Left renal pelvis (tissue), 4 donors: ENCODE measurements at places on chromosomes 6 and 20. TPM values are rescaled to one million over a fixed set of nuclear protein-coding genes. Genes with fewer than 3 reads are reported as not detected.
A peak's percentile ranks its signal among the peaks of the same experiment; 100 is the strongest.

Gene POU5F1
- polyA plus RNA-seq, result 11.7 TPM

Gene CSTF1
- polyA plus RNA-seq, result 41.2 TPM

DNA sequence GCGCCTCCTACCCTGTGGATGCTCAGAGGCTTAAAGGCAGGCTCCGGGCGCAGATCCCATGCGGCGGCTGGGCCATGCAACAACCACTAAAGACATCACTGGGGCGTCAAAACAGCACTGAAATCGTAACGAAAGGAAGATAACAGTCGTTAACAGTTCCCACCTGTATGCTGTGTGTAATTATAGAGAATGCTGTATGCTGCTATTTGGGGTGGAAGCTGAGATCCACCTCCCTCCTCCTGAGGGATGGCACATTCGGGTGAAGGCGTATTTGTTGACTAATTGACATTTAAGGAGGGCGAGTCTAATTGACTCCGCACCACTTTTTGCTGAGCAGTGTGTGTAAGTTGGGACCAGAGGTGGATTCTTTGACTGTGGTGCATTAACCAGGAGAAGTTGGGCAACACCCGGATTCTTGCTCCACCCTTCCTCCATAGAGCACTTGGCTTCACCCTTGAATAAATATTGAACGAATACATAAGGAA lies 687 bp downstream of the SLC35A1 start:
- DNase-seq, result no peak

Gene MACROD2
- 17.8 TPM for polyA plus RNA-seq

DNA sequence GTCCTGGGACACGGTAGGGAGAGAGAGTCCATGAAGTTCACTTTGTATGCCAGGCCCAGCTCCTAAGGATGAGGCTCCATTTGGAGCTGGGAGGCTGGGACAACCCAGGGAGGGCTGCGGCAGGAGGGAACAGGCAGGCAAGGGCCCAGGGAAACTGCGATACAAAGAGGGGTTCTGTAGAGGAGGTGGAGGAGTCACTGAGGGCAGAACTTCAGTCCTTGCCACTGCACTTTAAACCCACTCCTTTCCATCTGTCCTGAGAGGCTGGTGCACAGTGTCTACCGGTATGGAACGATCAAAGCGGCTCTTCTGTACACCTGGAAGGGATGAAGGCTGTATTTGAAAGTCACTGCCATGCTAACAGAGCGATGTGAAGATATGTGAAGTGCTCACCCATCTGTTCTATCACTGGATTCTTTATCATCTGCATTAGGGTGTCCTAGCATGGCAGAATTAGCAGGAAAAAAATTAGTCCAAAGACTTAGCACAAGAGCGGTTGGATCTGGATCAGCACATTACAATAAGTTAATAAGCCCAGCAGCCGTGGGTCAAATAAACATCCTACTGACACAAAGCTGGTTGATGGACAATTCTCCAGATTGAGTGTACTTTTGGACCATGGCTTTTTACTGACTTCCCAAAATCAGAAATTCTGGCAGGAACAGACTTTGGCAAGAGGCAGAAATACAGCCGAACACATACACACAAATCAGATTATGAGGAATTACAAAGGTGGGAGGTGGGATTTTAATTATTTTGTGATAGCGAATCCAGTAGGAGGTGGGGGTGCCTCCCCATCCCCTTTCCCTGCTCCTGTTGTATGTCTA lies 20.9 kb upstream of the ZFAND3 start:
- no peak for DNase-seq

GRCh38 chr20:35318502-35319157 lies 26.4 kb upstream of the FAM83C start:
- no peak for DNase-seq

Gene FOXC1
- polyA plus RNA-seq, result 96.5 TPM

DNA sequence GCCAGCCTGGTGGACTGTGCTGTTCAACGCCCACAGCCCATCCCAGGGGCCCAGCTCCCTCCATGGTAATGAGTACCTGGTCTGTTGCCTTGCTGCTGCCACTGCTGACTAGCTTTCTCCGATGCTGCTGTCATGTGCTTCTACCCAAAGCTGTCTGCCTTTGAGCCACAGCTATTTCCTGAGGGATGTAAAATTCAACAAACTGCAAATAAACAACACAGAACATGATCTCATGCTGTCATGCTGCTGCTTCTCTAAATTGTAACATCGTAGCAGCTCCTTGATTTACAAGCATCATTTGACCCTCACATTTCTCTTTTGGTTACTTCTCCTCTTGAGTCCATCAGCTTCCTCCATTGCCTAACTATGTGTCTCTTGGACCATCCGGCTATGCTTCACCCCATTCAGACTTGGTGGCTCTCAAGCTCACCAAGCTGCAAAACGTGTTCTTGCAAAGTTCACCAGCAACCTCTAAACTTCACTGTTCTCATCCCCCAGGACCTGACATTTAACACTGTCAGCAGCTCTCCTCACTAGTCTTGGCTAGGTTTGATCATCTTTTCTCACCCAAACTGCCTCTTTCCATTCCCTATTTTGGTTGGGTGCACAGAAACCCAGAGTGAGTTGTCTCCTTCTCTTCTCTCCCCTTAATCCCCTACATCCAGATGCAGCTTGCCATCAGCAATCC lies 54.6 kb downstream of the FYN start:
- no peak for DNase-seq

DNA sequence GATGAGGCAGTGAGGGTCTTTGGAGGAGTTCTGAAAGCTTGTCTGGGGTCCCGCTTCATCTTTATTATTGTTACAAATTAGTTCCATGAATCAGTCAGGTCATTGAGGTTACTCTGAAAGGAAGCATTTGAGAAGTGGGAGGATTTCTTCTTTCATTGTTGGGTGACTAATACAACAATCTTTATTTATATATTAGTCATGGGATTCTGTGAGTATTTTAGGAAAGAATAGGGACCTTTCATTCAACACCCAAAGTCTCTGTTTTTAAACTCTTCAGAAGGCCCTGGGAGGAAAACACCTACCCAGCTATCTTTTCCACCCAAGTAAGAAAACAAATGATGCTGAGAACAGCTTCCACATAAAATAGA lies 98.3 kb downstream of the SOD2 start:
- no peak for DNase-seq

GRCh38 chr6:82365016-82365795 lies 1.6 kb downstream of the TPBG start:
- DNase-seq, result peak; percentile 14

DNA sequence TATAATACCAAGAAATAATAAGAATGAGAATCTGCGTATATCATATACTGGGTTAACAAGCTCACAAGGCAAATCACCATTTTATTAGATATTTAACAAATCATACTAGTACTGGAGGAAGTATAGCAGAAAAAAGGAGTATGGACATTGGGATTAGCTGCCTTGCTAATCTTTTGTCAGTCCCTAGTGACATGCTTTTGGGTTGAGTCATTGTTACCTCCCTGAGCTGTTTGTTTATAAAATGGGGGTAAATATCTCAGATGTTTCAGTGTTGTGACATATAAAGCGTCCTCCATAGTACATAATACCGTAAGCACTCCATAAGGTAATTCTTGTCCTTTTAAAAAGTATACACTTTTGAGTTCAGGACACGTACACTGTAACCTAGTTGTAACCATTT lies 107.0 kb downstream of the ESR1 start:
- DNase-seq, result no peak

Gene IL17A
- not detected for polyA plus RNA-seq

DNA sequence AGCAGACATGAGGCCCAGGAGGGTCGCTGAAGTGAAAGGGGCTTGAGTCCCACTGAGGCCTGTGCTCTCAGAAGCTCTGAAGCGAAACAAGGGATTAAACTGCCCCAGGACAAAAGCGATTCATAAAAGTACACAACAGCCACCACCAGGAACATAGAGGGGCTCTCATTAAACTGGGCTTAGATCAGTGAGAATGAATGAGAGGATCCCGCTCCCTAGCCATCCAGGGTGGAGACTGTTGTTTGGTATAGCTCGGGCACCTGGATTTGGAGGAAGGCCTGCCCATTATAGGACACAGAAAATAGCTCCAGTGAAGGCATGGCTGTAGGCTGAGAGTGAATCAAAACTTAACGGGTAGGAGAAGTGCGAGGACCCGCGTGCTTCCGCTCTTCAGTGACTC lies 91.6 kb upstream of the TAB2 start:
- no peak for DNase-seq

GRCh38 chr6:110389689-110390382 lies 25.5 kb downstream of the DDO start:
- no peak for DNase-seq

DNA sequence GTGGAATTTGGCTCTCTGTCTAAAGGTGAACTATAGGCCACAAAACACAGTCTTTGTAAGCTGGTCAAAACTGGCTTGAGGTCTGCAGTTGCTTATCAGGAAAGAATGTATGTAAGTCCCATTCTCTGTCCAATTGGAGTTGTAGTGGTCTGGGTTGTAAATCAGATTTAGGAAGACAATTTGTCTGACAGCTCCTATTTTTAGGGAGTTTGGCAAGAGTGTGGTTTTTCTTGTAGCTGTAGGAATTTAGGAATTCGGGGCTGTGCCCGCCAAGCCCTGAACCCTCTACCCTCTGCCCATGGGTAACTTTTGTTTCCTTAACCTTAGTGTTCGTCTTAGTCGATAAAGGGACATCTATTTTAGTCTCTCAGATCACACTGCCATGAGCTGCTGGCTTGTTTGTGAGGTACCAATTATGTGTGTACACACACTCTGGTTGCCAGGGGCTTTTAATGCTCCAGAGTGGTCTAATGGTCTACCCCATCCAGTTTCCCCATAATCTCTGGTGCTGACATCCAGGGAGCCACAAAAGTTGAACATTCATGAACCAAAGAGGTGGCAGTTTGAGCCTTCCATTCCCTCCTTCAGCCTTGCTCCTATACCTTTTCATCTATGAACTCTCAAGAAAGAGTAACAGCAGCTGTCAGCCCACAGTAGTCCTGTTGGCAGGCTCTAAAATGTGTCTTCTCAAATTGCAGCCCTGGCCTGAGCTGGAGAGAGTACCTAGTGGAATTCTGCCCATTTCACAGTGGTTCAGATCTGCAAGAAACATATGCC lies 93.0 kb downstream of the ANKRD6 start:
- no peak for DNase-seq
